Stimulated activated CD8-positive, alpha-beta memory T cell treated with anti-CD3 and anti-CD28 coated beads, Interleukin-7, amount 100 ng/mL, for 24 hours (primary cell): ENCODE measurements at places on chromosomes 4 and X.

- DNase-seq: peak; percentile 14
These were observed 545 bp downstream of the ABCE1 start for GRCh38 chr4:145098675-145099037.

DNA sequence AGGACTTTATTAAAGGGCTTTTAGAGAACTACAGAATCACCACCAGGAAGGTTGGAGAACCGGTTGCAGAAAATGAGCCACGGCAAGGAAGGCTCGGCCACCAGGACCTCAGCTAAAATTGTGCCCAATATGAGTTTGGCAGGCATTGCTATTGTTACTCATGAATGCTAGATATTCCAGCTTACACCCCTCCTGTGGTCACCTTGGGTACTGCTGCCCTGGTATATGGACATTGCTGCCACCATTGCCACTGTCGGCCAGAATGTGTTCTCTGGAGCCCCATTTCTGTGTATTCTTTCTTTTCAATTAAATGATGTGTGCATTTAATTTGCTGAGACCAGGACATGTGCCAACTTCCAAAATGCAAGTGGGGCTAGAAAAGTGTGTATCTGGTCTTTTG lies 626.7 kb upstream of the BOD1L1 start:
- no peak for DNase-seq

- no peak for DNase-seq
These were observed 85.6 kb downstream of the SLIT2 start for GRCh38 chr4:20337261-20337664.

- DNase-seq: no peak
These were observed 36.1 kb upstream of the DOCK11 start for GRCh38 chrX:118459494-118459893.
